ENCODE measurements at places on chromosomes 2 and 18. TPM values are rescaled to one million over a fixed set of nuclear protein-coding genes. Genes with fewer than 3 reads are reported as not detected.

GRCh38 chr2:60466161-60466702, 87.2 kb downstream of the BCL11A start:
- DNase-seq: no peak

DNA sequence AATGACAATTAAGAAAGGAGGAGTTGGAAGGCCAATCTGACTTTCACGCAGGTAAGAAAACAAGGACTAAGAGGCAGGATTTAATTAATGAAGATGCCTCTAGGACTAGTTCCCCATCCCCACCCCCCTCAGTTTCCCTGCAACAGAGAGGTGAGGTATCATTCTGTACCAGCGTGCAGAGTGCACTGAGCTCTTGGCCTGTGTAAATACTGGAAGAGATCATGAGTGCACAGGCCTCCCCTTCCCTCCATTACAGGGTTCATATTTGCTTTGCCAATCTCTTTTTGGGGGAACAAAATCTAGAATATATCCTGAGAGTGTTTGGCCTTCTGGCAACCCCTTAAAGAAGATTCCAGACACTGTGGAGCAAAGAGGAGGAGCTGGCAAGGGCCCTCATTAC, 60.9 kb downstream of the MMADHC start:
- DNase-seq: no peak

GRCh38 chr2:144464730-144465129, 55.2 kb downstream of the ZEB2 start:
- DNase-seq: no peak

GRCh38 chr2:166351319-166351718, 24.4 kb downstream of the SCN9A start:
- no peak for DNase-seq

DNA sequence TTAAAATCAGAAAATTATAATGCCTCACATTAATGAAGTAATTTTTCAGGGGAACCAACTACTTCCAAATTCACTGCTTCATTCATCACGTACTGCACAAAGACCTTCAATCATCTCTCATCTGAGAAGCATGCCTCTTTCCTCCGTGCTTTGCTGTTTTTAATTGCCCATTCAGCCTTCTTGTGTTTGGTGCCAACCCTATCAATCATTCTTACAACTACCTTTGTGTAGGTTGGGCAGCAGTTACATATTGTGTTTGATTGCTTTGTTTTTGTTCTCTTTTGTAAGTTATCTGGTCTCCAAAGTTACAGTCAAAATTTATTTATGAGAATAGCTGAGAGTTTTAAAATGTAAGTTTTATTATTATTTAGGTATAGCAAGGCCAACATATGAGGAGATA, 549.0 kb upstream of the SLC8A1 start:
- no peak for DNase-seq

DNA sequence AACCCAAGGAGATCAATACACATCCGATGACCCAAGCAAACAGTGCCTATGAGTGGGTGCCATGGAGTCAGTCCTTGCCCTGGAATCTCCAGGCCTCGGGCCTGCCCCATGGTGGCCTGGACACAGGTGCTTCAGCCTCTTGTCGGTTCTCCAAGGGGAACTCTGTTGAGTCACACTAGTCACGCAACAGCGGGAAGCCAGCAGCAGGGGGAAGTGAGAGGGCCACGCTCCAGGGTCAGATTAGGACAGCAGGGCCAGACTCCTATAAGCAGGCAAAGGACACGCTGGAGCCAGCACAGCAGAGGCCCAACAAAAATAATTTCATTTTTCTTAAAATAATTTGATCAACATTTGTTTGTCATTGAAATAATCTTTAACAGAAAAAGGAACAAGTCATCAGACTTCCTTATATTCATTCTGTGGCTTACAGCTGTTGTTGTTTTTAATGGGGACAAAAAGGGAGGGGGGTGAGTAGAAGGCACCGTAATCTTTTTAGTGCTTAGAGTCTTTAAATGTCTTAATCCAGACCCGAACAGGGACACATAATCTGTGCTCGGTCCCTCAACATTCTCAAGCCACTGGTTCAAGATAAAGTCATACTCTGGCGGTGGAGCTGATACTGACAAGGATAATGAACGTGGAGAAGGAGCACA, 16.4 kb upstream of the ARMC9 start:
- DNase-seq: no peak

GRCh38 chr2:181459621-181460021, 2.4 kb downstream of the ITGA4 start:
- DNase-seq: no peak

GRCh38 chr2:206641226-206641625, 1.1 kb upstream of the FAM237A start:
- no peak for DNase-seq

- DNase-seq: peak; percentile 3
Measured at GRCh38 chr2:62038975-62039771, 133.7 kb downstream of the COMMD1 start.

- no peak for DNase-seq
Measured at GRCh38 chr2:121599963-121600651, 49.2 kb downstream of the CLASP1 start.

GRCh38 chr2:69755862-69756467, 14.0 kb downstream of the ANXA4 start:
- DNase-seq: no peak

- DNase-seq: no peak
Measured at GRCh38 chr2:105062158-105062557, 24.3 kb downstream of the MRPS9 start.

DNA sequence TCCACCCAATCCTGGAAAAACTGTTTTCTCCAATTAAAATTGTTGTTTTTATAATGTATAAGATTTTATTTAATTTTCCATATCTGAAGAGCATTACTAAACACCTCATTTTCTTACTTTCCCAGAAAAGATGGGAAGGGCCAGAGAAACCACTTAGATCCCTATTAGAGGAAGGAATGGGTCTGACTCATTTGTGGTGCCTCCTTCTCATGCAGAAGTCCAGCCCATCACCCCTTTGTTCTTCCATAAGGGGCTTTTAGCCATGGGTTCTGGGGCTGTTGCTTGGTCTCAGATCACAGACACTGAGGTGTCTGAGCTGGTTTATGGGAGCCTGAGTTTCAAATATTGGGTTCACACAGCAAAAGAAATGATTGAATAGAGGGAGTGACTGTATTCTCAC, 152.2 kb downstream of the ESCO1 start:
- no peak for DNase-seq

DNA sequence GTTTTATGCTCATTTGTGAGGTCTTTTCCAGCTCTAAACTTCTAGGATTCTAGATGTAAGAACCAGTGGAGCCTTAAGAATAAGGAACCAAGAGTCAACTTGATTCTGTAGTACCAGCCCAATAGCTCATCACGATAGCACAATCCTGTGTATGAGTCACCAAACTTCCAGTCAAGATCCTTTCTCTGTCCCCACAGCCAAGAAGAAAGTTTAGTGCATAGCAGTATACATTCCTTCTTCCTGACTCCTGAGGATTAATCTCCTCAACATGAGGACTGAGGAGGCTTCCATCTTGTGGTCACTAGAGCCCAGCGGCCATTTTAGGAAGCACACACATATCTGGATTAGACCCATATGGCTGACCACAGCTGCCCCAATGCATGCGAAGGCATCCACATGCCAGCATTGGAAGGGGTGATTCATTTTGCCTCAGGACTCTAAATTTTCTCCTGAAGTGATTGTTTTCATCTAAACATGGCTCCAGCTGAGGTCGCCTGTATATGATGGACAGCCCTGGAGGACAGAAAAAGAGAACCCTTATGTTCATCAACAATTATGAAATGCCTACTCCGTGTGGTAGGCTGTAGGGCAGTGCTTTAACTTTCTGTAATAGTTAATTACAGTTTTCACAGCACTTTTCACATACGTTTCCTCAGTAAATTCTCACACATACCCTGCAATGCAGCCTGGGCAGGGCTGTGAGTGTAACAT, 53.5 kb downstream of the RASGRP3 start:
- no peak for DNase-seq

- no peak for DNase-seq
Measured at GRCh38 chr2:208077276-208077675, 47.0 kb downstream of the CRYGD start.

GRCh38 chr2:234595829-234596228, 98.9 kb upstream of the ARL4C start:
- no peak for DNase-seq

DNA sequence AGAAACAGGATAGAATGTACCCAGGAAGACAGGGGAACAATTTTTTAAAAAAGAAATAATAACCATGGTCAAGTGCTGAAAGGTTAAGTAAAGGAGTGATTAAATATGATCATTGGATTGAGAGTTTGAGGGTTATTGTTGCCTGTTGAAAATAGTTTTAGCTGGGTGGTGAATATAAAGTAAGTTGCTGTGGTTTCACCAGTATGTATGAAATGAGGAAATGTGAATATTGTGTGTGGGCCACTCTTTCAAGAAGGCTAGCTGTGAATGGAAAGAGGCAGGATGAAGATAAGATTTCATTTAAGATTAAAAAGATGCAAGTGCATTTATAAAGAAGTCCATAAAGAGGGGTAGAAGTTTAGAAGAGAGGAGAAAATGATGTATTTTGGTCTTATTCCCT, 53.8 kb downstream of the GULP1 start:
- DNase-seq: no peak

GRCh38 chr2:211113334-211114175, 557.2 kb downstream of the CPS1 start:
- DNase-seq: no peak

- DNase-seq: no peak
Measured at GRCh38 chr2:4272261-4272858, 569.0 kb downstream of the DCDC2C start.

DNA sequence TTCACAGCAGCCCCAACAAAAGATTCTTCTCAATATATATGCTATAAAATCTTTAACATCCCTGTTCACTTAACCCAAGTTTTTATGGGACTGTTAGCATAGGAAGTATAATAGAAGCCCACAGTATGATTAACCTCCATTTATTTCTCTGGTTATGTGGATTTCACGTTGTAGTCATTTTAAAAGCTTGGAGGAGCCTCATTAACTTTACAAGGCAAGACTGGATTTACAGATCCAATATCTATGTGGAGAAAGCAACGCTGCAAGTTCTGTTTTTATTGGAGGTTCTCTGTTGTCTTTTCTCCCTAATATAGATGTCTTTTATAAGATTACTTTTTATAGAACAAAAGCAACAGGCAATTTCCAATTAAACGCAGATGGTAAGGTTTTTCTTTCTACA, 114.9 kb upstream of the SYT4 start:
- DNase-seq: no peak

DNA sequence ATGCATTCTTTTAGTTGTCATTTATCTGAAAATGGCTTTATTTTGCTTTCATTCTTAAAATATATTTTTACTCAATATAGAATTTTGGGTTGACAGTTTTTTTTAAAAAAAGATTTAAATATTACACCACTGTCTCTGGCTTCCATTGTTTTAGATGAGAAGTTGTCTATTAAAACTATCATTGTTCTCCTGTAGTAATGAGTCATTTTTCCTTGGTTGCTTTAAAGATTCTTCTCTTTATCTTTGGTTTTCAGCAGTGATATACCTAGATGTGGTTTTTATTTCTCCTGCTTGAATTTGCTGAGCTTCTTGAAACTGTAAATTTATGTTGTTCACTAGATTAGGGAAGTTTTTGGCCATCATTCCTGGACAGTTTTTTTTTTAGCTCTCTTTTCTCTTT, 26.7 kb upstream of the DLX2 start:
- DNase-seq: no peak

DNA sequence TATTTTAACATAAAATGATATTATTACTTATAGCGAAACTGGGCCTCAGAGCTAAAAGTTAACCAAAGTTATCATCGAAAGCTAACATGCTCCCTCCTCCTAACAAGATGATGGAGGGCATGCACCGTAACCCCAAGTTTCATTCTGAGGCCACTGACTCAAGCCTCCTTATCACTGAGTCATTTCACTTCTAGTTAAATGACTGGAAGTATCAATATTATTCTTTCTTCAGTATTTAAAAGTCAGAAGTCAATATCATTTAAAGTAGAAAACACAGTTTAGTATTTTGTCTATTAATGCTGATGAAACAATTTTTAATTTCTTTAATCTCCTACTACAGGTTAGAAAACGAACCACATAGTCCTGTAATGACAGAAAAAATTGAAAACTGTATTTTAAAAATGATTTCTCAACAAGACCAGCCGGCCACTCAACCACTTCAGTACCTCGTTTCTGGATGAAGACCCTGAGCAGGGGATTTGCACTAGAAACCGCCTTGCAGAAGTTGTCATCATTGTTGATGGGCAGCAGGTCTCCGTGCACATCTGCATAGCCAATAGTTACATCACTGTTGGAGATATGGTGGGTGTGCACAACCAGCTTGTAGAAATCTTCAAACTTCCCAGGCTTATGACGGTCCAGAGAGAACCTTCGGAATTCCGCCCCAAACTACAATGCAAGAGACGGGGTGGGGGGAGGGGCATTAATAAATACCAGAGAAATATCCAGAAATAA, 44.9 kb downstream of the PARD6G start:
- no peak for DNase-seq

DNA sequence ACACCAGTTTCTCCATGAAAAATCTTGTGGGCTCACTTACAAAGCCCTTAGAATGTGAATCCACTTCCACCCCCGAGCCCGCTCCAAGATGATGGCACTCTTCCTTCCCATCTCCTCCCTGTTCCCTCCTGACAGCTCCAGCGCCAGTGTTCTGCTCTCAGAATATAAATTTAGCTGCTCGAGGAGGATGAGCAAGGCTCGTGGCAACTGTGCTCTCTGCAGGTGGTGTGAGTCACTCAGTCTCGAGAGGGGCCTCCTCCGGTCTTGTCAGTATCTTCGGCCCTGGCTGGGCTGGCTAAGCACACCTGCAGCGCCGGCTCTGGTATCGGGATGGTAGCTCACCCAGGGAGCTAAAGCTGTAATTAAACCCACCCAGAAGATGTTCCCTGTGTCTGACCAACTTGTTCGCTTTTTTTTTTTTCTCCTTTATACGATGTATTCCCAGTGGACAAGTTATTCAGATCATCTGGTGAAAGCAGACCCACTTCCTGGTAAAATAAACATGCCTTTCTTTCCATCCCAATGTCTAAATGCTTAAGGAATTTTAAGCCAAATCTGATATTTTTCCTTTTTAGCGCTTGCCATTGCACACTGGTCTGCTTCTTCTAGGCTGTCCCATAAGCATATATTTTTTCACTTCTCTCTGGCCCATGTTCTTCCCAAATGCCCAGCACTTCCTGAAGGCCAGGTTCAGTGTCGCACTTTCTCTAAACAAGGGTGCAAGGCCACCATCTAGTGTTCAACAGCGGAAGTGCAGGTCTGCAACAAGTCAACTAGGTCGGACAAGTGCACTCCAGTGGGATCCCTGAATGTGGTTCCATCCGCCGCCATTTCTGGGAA, 31.4 kb upstream of the YPEL5 start:
- DNase-seq: peak; percentile 68

DNA sequence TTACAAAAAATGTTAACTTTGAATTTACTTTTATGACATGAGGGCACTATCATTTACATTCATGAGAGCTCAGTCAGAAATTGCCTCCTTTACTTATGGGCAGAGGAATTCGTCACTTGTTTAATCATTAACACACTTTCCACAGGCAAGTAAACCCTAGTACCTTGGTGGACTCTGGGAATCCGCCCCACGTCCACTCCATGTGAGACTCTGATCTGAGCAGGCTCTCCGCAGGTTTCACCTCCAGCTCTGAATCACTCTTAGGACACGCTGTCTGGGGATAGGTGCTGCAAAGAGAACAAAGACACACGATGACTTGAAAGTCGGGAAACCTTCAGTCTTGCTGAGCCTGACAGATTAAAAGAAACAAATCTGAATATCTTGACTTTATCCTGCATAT, 73.6 kb downstream of the LPIN2 start:
- DNase-seq: no peak

- no peak for DNase-seq
Measured at GRCh38 chr2:48934807-48935206, 179.3 kb upstream of the LHCGR start.

CFC1 gene
- total RNA-seq: not detected

NAB1 gene
- 54.0 TPM for total RNA-seq

SLC4A3 gene
- total RNA-seq: 32.1 TPM

C2orf66 gene
- total RNA-seq: 0.16 TPM

FN1 gene
- 85.5 TPM for total RNA-seq
